A549 treated with AZD2906 at 1 μM for 4 hours (cell line): ENCODE measurements at places on chromosomes 5 and 9. TPM values are rescaled to one million over a fixed set of nuclear protein-coding genes. Genes with fewer than 3 reads are reported as not detected.

The BTNL9 gene
- total RNA-seq = 0.70 to 1.1 TPM (median 0.84 TPM) in 5 replicates

The CD180 gene
- not detected in 5 replicates for total RNA-seq

The SUSD3 gene
- total RNA-seq = 0.62 to 1.5 TPM (median 0.88 TPM) in 5 replicates

The TNFSF15 gene
- 0.03 to 0.12 TPM (median 0.07 TPM) in 5 replicates for total RNA-seq

The ITK gene
- total RNA-seq = 0.05 to 0.32 TPM (median 0.08 TPM) in 5 replicates

The TPPP gene
- 6.6 to 8.2 TPM (median 7.4 TPM) in 5 replicates for total RNA-seq
